ENCODE measurements at places on chromosomes 3 and 15.
A peak's percentile ranks its signal among the peaks of the same experiment; 100 is the strongest.

GRCh38 chr3:171640520-171641412 is 169.5 kb downstream of the PLD1 start:
- DNase-seq = peak; percentile 46

GRCh38 chr3:172323894-172324610 is 124.2 kb downstream of the GHSR start:
- DNase-seq = no peak

DNA sequence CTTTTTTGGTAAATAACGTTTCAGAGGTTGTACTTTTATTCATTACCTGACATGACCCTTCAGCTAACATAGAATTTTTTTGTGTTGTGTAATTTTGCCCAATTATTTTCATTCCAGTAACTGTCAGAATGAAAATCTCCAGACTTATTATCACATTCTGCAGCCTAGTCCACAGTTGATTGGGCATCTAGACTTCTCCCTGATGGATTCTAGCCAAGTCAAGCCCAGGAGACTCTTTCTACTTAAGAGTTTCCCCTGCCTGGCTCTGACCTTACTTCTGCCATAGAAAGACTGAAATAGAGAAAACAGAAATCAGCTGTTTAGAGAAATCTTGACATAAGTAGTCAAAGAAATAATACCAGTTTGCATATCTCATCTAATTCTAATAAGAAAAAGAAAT is 82.9 kb upstream of the CDAN1 start:
- no peak for DNase-seq

DNA sequence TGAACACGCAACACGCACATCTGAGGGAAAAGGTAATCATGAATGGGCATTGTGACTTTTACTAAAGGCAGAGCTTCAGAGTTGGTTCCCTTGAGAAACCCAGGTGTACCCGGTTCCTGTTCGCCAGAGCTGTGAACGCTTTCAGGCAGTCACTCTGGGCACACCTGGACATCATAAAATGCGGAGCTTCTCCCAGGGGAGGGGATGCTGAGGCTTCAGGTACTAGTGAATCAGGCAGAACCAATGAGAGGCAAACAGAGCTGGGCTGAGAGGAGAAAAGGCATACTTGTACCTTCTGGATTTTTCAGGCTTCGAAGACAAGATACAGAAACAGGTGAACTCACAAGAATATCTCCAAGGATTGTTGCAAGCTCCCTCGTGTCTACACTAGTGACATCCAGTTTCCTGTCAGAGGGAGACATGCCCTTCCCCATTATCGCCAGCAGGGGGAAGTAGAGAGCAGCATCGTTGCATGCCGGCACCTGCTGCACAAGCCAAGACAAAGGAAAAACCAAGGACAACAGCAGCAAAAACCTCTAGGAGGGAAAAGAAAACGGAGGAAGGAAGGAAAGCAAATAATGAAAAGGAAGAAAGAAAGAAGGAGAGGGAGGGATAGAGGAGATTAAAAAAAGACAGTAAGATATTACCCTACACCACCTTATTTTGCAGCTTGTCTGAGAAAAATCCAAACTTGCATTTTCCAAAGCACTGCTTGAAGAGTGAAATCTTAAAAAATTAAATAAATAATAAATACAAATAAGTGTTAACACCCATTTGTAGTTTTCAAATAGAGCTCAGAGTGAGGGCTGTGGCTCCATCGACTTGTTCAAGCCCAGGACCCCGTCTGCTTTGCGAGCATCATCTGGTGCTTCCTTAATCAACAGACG is 2.0 kb downstream of the AHSG start:
- DNase-seq = peak; percentile 84
